ENCODE measurements at places on chromosomes 3 and 15.
A peak's percentile ranks its signal among the peaks of the same experiment; 100 is the strongest.

DNA sequence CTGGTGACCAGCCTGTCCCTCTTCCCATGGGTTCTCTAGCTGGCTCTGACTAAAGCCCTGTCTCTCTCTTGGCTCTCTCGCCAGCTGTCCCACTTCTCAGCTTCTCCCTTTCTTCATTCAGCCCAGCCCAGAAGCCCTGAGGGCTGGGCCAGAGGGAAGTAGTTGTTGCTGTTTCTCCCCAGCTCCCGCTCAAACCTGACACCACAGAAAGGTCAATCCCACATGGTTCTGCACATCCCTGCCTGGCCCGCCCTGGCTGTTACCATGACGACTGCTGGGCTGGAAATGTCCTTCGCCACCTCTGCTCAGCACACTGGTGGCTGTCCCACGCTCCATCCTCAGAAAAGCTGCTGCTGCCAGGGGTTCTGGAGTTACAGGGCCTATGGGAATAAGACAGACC is 25.9 kb downstream of the CCDC32 start:
- DNase-seq: no peak

- DNase-seq: no peak
These were observed 19.5 kb downstream of the ISG20 start for GRCh38 chr15:88658070-88658965.

GRCh38 chr3:133943031-133943535 is 47.4 kb upstream of the RAB6B start:
- no peak for DNase-seq

DNA sequence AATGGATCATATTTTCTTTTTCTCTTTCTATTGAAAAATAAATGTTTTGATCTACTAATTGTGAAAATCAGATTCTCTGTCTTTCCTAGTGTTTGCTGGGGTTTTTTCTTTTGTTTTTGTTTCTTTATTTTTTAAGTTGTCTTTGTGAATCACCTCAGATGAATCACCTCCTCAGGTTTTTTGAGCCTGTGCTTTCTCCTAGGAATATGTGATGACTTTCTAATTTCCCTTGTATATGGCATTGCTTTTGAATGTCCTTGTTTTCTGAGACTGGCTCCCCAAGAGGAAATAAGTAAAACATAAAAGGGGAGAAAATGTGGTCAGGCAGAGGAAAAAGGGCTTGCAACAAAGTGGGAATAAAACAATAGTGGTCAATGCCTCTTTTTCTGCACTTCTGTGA is 750.0 kb downstream of the ZPLD1 start:
- no peak for DNase-seq

DNA sequence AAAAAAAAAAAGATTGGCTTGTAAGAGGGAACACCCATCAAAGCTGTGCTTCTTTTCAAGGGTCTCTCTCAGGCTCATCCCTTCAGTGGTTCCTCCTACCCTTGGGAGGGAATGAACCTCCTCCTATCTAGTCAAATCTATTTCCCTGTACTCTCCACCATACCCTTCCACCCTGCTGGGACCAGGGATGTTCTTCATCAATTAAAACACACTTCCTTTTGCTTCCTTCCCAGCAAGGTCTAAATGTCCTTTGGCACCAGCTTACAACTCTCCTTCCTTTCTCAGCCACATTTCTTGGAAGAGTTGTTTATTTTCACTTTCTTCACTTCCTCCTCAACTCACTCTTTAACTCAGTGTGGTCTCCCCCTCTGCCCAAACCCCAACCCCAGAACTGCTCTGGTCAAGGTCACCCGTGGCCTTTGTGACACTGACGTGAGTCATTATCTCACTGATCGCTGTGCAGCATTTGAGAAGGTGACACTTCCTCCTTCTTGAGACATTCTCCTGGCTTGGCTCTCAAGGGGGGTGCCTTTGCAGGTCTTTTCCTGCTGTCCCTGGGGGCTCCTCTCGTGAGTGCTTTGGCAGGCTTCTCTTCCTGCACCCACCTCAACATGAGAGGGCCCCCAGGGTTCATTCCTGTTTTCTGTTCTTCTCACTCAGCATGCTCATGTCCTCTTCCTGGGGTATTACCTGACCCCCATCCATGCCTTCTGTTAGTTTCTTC is 210.5 kb upstream of the TLE3 start:
- peak; percentile 8 for DNase-seq

- DNase-seq: no peak
These were observed 173.6 kb downstream of the PTPRG start for GRCh38 chr3:61734749-61735686.

- no peak for DNase-seq
These were observed 197.8 kb downstream of the TNIK start for GRCh38 chr3:171262431-171262830.

DNA sequence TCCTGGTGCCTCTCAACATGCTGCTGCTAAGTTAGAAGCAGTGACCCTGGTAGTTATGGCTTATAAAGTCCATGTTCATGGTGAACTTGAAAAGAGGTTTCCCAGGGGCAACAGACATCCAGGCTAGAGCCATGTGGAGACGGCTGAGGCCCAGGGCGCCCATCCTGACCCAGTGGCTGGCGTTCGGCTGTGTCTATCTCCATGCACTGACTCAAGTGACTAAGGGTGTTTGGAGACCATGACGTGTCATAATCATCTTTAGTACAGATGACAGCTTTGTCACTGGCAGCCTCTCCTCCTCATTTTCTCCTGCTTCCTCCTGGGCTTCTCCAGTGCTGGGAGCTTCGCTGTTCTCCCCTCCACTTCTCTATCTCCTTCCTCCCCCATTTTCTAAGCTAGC is 287.4 kb upstream of the LYSMD4 start:
- no peak for DNase-seq

GRCh38 chr15:49145651-49146609 is 9.5 kb downstream of the COPS2 start:
- DNase-seq: no peak

All from stimulated activated CD4-positive, alpha-beta T cell treated with anti-CD3 and anti-CD28 coated beads, Interleukin-12 subunit alpha, Interleukin-12 subunit beta, amount 100 ng/mL, for 24 hours (primary cell).